EH (cell line): ENCODE measurements at places on chromosomes 6 and 20.

GRCh38 chr20:48657426-48658197, 170.2 kb downstream of the PREX1 start:
- peak; percentile 77 for DNase-seq

- DNase-seq: no peak
These were observed 901 bp downstream of the KCNK15 start for GRCh38 chr20:44746367-44747165.

DNA sequence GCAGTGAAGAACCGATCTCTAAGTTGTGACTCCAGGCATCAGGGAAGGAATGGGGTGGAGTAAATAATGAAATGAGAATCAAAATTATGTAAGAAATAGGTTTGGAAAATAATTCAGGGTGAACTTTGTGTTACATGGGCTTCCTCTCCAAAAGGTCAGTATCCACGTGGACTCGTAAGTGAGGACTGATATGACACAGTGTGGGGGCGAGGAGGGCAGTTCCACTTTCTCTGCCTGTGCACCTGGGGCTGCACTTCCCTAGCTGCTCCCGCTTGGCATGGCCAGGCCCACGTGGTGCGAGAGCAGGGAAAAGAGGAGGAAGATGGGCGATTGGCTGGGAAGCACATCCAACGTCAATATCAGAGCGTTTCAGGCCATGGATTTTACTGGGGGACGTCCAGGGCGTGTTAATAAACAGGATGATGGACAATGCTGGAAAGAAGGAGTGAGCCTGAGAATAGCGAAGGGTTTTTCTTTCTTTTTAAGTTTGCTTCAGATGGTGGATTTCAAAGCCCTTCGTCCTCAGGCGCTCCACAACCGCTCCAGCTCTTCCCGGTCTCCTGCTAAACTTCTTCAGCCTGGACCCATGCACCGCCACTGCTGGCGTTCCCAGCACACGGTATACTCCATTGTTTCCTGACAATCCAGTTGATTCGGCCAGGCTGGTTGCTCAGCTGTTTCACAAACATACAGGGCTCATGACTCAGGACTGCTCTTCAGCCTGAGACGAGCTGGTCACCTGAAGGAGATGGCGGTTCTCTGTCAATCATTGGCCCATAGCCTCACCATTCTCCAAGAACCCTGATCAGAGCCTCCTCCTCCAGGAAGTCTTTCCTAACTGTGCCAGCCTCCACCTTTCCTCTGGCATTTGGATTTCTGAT, 11.8 kb downstream of the CCR6 start:
- DNase-seq: no peak

- no peak for DNase-seq
These were observed 58.7 kb upstream of the PMEPA1 start for GRCh38 chr20:57768519-57768918.

GRCh38 chr6:143247586-143247985, 186.9 kb downstream of the AIG1 start:
- no peak for DNase-seq

GRCh38 chr6:36029464-36029863, 1.9 kb downstream of the MAPK14 start:
- DNase-seq: peak; percentile 80

DNA sequence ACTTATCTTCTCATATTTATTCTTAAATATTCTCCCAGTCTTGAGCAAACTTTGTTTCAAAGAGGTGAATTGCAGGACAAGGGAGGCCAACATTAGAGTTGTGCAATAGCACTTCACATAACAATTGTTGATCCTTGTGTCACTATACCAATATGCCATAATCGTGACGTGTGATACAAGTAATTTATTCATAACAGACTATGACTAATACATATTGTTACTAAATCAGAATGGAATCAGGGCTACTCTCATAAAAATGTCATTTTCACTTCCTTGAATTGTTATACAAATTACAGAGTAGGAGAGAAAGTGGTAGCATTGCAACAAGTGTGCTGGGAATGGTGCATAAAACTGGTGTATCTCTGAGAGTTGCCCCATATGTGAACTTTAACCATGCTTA, 37.2 kb upstream of the PLCB1 start:
- peak; percentile 63 for DNase-seq

GRCh38 chr6:20532881-20533280, 1.4 kb upstream of the CDKAL1 start:
- no peak for DNase-seq

GRCh38 chr6:52074155-52074554, 13.3 kb downstream of the PKHD1 start:
- no peak for DNase-seq

DNA sequence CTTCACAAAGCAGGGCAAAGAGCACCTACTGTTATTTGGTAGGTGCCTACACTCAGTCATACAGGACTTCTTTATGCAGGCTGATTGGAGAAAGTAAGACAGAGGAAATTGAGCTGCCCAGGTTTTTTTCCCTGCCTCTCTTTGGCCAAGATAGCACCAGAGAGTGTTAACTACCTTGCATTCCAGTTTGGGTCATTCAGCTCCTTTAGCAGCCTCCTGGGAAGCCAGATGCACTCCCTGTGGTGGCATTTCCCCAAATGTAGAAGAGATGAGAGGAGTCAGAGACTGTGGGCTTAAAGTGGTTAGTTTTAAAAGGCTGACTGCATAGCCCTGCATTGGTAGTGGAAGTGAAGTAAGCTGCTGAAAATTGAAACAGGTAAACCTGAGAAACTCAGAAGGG, 358.4 kb downstream of the BCKDHB start:
- no peak for DNase-seq

DNA sequence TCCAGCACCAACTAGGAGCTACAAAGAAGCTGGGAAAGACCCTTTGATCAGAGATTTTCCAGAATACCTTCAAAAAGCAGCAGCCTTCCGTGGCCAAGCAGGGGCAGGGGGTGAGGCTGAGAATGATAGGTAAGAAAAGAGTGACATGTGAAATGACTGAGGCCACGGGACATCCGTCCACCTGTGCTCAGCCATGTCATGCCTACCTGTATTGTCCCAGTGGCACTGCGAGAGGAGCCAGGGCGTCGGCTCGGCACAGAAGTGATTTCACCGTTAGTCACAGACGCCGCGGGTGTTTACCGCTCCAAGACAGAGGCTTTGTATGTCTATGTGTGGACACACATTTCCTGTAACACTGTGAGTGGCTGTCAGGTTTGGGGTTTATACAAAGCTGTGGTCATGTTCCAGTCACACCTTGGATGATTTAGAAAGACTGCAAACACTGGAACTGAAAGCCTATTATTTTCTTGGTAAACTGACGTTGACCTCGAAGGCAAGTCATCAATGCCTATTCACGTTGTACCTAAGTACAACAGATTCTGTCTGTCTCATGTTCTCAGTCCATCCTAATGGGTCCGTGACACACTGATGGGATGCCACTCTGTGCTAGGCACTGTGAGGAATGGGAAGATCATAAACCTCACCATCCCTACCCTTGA, 32.1 kb upstream of the JAG1 start:
- DNase-seq: no peak

DNA sequence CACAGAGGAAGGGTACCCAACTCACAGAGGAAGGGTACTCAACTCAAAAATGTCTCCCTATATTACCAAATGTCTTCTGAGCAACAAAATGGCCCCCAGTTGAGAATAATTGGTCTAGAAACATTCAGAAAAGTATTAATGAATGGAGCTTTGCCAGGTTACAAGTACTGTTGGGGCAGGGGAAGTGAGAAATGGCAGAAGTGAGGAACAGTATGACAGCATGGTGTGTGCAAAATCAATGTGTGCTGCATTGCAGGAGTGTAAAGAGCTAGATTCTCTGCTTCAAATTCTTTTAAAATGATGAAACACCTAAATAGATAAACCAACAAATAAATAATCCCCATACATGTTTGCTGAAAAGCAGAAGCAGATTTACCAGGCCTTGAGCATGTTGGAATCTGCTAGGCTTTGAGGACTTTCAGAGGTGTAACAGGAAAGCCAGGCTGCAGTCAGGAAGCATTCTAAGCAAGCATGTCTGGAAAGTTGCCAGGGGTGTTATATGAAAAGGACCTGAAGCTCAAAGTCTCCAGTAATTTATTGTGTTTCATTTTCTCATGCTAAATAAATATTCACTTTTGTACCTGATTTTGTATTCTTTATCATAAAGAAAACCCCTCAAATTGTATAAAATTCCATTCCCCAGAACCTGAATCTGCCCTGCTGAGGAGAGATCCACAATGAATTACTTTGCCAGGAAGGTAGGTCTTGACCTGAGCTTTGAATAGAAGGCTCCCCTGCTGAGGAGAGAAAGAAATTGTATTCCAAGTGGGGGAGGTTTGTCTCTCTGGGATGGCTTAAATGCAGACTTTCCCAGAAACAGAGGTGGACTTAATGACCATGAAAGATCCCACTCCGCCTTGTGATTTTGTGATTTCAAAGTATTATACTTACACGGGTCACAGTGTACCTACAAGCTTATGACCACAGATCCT, 265.0 kb upstream of the MARCKS start:
- peak; percentile 40 for DNase-seq

- DNase-seq: no peak
These were observed 172.9 kb upstream of the UST start for GRCh38 chr6:148573922-148574321.

DNA sequence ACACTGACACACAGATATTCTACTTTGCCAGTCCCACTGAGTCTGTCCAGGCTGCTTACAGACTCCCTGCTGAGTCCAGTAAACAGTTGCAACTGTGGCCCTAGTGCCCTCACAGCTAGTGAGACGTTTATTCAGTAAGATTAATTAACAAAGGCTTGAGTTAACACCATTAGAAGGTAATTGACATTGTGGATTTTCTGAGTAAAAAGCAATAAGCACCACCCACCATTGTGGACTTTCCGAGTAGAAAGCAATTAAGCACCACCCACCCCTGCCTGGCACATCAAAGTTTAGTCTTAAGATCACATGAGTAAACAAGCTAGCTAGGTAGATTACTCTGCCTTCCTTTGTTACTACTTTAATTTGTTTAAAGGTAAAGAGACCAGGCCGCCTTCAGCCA, 408.6 kb upstream of the IMPG1 start:
- no peak for DNase-seq

DNA sequence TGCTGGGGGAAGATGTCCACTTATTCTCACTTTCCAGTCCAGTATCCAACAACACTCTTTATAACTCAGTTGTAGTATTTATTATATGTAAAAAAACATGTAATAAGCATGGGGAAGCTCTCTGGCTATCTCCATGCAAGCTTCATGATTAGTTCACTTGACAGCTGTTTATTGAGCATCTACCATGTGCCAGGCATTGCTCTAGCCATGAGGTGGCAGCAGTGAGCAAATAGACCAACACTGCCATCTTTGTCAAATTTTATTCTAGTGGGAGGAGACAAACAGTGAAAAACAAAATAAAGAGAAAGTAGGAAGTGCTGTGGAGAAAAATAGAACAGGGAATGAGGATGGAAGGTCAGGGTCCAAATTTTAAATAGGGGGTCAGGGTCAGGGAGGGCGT, 131.8 kb downstream of the CFAP61 start:
- peak; percentile 15 for DNase-seq

GRCh38 chr6:16821834-16822264, 60.6 kb upstream of the ATXN1 start:
- DNase-seq: no peak

GRCh38 chr20:48025051-48025515, 239.8 kb upstream of the SULF2 start:
- DNase-seq: peak; percentile 96
